ENCODE measurements at places on chromosomes 12 and 14.

DNA sequence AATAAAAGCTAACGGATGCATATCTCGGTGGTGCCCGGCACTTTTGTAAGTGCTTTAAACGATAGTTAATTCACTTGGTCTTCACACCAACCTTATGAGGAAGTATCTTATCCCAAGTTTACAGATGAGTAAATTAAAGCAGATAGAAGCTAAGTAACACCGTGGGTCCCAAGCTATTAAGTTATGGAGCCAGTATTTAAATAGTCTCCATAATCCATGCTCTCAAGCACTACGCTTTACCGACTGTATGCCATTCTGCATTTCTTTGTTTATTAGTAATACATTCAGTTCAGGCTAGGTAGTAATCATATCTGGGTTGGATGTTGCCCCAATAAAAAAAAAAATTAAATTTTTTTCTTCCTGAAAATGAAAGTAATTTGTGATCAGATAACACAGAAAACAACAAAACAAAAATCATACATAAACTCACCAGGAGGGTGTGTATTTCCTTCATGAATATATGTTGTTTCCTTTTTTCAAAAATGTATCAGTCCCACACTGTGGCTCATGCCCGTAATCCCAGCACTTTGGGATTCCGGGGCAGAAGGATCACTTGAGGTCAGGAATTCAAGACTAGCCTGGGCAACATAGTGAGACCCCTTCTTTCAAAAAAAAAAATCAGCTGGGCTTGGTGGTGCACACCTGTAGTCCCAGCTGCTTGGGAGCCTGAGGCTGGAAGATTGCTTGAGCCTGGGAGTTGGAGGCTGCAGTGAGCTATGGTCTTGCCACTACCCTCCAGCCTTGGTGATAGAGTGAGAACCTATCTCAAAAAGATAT is 1.4 kb upstream of the M6PR start:
- no peak for DNase-seq

DNA sequence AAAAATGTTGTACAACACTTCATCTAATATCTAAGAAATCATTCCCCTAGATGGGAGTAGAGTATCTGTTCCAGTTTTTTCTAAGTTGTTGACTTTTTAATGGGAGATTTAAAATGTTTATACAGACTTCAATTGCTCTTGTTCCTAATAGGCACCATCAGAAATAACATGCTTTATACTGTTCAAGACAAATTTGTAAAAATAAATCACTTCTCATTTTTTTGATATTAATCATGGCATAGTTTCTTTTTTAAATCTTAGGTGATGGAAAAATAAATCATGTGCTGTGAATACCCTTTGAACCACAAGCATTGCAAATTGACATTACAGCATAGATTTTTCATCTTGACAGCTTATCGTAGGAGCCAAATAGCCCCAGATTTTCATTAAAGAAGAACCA is 473.5 kb upstream of the MGAT4C start:
- no peak for DNase-seq

DNA sequence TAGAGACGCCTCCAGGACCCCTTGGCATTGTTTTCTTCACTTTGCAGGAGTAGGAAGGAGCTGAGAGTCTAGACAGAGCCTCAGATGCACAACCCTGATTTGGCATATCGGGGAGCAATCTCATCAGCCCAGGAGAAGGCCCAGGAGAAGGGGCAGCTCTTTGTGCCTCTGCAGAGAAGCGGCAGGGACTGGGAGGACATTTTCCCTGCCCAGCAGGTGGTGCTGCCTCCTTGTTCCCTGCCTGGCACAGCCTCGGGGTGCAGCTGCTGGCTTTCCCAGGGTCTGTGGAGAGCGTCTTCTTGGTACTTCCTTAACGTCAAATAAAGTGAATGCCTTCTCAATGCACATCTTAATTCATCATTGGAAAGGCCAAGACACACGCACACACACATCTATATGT is 419.5 kb downstream of the TMEM121 start:
- DNase-seq: no peak

GRCh38 chr14:92937051-92937937 is 14.3 kb downstream of the CHGA start:
- no peak for DNase-seq

GRCh38 chr14:72546344-72547016 is 347.4 kb downstream of the DPF3 start:
- no peak for DNase-seq

DNA sequence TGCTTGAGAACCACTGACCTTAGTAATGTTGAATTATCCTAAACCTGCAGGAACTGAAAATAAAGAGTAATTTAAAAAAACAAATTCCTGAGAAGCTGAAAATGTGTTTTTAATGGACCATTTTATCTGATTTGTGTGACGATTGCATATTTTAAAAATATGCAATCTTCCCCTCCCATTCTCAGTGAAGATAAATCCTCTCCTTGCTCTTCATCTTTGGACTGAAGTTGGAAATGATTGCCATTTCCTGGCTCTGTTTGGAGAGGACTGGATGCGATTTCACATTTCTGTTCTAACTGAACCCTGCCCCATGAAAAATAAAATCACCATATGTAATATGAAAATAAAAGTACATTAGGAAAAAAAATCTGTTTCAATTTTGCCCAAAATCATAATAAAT is 216.3 kb downstream of the SLC6A15 start:
- DNase-seq: no peak

- no peak for DNase-seq
Observed at GRCh38 chr14:84087986-84088531, 1441.9 kb upstream of the FLRT2 start.

DNA sequence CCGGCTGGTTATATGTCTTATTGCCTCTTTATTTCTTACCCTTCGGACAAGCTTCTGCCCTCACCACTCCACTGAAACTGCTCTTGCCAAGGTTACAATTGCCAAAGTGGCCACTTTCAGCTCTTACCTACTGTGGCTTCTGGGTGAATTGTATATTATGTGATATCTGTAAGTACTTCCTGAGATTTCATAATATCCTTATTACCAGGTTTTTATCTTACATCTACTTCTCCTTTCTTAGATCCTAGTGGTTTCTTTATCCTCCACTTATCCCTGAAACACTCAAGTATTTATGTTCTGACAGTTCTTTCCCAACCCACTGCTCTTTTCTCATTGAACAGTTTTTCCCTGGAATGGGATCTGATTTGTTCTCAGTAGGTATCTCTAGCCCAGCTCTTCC is 10.5 kb downstream of the CELA1 start:
- DNase-seq: no peak

DNA sequence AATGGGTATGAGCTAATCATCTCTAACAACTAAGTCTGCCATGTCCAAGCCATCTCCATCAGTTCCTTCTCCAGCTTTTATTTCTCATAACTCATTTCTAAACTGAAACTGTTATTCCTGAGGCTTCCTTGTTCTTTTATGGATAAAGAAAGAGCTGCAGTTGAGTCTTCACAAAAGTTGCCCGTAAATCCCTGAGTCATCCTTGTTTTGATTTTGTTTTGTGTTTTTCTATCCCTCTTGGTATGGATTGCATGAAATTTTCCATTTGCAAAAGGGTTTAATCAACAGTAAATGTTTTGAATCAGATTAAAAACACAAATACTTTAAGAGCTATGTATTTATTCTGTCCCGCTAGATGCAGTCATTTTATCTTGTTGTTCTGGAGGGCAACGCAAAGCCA is 290.6 kb downstream of the EGLN3 start:
- no peak for DNase-seq

GRCh38 chr14:56358851-56359614 is 220.6 kb upstream of the TMEM260 start:
- DNase-seq: no peak

DNA sequence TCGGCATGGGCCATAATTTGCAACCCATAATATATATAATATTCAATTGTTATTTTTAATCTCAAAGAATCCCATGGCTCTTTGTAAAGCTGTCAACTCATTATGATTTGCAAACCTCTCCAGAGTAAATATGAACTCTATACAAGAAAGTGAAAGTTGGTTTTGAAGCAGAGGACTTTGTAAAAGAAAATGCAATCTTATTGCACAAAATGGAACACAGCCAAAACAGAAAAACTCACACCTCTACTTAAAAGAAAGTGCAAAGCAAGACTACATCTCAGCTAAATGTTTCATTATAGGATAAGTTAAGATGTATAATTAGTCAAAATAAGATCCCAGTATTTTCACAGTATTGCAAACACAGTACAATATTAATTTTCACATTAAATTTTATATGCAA is 111.2 kb upstream of the FLRT2 start:
- DNase-seq: no peak

GRCh38 chr14:67432050-67432564 is 20.1 kb upstream of the PLEK2 start:
- DNase-seq: no peak

DNA sequence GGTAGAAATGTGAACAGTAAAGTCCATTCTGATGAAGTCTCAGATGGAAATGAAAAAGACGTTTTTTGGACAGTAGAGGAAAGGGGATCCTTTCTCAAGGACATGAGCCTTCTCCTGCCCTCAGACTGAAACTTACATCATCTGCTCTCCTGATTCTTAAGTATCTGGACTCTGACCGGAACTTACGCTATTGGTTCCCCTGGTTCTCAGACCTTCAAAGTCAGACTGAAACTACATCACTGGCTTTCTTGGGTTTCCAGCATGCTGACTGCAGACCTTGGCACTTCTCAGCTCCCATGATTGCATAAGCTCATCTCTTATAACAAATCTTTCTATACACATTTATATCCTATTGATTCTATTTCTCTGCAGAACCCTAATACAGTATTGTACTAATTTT is 291.0 kb downstream of the SNAPC1 start:
- DNase-seq: no peak

DNA sequence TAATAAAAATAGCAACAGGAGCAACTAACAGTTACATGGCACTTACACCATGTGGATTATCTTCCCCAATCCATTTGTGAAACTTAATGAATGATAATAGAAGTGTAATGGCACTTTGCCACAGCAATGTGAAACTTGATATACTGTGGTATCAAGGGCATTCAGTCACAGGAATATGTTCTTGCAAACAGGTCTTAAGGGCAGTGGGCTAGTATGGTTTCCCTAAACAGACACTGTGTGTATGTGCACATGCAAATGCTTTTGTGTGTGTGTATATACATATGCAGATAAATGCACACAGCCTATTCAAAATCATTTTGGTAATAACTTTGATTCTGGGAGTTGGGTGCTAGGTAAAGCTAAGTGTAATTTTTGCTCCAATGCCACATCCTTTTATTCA is 26.2 kb upstream of the ARHGAP5 start:
- DNase-seq: no peak

DNA sequence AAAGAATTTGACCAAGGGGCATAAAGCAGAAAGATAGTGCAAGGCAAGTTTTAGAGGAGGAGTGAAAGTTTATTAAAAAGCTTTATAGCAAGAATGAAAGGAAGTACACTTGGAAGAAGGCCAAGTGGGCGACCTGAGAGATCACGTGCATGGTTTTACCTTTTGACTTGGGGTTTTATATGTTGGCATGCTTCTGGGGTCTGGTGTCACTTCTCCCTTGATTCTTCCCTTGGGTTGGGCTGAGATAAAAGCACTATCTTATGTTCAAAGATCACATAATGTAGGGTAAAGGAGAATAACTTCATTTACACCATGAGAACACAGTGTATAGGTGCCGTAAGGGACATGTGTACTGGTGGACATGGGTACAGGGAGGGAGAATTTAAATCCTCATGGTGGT is 17.7 kb upstream of the TMEM30B start:
- no peak for DNase-seq

GRCh38 chr14:76376878-76377734 is 1.2 kb downstream of the ESRRB start:
- no peak for DNase-seq

GRCh38 chr12:64171715-64172114 is 50.4 kb downstream of the KICS2 start:
- no peak for DNase-seq

DNA sequence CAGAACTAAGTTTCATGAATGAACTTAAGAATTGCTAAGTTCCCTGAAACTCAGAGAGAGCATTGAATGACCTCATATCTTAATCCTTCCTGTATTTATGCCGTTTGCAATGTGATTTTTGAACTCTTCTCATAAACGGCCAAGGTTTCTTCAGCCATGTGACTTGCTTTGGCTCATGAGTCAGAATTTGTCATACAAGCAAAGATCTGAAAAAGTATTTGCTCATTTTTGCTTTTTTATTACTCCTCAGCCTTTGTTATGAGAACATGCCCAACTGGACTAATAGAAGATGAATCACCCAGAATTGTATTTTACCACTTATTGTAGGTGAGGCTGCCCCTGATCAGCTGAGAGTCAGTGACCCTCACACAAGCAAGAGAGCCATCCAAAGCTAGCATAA is 693.8 kb downstream of the BCL11B start:
- DNase-seq: no peak

- DNase-seq: no peak
Observed at GRCh38 chr12:47980779-47981495, 17.5 kb downstream of the TMEM106C start.
